ENCODE measurements at places on chromosomes 16 and 17.
A peak's percentile ranks its signal among the peaks of the same experiment; 100 is the strongest.

DNA sequence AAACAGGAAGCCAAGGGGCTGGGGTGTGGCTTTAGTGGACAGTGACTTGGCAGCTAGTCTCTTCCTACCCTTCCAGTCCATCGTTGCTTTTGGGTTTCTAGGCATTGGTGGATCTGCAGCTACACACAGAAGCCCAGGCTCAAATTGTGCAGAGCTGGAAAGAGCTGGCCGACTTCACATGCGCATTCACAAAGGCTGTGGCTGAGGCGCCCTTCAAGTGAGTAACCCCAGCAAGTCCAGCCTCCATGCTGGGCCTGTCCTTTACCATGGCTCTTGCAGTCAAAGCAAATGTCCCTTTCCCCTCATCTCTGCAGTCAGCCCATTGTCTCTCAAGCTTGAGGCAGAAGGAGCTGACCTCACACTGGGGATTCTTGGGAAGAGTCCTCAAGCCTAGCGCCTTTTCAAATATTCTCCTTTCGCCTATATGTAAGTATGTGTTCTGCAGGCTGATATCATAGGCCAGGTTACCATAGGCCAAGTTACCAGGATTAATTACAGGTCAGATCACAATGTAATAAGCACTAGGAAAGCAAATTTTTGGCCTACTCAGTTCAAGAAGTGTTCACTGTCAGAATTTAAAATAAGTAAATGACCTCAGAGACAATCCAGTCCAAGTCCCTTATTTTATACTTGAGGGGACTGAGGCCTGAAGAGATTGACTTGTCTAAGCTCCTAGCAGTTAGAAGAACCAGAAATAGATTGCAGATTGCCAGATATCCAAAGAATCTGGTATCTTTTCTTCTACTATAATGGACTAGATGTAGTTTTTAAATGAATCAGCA, 6.5 kb downstream of the EME1 start:
- no peak for DNase-seq

DNA sequence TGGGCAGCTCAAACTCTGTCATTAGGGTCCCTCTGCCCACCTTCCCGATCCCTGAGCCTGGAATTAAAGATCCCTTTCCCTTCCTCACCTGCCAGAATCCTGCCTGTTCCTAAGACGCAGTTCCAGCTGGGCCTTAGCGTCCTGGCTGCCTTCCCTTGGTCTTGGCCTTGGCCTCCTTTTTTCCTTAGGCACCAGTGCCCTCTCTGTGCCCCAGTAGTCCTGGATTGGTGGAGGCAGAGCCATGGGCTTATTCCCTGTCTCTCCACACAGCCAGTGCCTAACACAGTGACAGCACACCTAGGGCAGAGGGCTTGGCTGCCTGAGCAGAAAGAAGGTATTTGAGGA, 3.5 kb downstream of the TMEM132E start:
- no peak for DNase-seq

DNA sequence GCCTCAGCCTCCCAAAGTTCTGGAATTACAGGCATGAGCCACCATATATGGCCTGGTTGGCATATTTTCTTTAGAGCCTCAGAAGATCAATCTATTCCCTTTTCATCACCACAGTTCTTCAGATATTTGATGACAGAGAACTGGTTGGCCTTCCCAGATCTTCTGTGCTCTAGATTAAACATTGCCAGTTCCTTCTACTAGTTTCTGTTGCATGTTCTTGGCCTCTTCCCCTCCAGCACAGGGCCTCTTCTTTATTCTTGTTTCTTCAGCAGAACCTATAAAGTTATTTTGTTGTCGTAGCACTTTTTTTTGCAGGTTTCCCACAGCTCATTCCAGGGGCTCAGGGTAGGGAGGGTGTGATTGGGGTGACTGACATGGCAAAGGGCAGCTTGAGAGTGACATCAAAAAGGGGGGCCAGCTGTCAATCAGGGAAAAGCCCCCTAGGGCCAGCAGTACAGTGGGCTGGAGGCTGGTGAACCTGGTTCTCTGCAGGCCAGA, 9.3 kb downstream of the CHD9 start:
- no peak for DNase-seq

- DNase-seq = no peak
Observed at GRCh38 chr16:25066426-25066746, 45.2 kb upstream of the LCMT1 start.

DNA sequence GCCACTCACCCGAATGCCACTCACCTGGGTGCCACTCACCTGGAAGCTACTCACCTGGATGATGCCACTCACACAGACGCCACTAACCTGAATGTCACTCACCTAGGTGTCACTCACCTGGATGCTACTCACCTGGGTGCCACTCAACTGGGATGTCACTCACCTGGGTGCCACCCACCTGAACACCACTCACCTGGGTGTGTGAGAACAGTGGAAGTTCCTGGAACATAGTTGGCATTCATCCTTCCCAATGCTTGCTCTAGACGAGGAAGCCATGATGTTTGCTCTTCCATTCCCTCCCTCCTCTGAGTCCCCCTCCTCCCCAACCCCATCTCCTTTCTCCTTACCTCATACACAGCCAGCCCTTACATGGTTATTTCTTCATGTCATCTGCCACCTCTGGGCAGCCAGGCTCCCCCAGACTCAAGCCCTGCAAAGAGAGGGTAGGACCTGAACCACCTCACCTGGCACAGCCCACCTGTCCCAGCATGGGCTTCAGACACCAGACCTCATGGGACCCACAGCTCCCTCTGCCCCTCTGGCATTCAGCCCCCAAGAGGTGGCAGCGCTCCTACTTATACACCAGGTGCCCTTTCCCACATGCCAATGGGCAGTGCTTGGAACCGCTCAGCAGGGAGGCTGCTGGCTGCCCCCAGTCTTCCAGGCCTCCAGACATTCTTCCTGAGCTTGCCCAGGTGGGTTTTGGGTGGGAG, 171.8 kb upstream of the FOXF1 start:
- DNase-seq = no peak

DNA sequence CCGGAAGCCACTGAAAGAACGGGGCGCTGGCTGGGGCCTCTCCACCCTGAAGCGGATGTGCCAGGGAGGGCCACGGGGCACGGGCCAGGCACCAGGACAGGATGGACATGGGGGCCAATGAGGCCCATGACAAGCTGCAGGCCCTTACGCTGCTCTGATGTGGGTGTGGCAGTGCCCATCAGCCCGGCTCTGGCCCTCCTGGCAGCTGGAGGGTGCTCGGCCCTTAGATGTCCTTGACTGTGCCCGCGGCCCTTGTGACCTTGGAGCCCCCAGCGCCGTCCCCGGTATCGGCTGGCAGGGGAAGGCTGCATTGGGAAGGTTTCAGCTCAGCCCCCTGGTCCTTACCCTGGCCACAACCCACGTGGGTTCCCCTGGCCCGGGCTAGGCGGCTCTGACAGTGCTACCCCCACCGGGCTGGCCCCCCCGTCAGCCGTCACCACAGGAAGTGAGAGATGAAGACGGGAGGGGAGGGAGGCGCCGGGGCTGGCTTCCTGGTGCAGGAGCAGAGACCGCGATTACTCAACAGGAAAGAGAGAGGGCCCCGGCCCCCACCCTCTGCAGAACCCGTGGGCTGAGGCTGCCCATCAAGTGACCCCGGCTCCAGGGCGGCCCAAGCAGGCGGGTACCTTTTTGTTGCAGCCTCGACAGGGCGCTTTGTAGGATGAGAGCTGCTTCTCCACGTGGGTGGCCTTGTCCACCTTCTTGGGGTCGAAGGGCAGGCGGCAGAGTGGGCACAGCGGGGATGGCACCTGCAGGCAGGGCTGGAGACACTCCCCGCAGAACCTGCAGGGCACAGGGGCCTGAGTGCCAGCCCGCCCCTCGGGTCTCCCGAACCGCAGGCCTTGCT, 5.3 kb downstream of the RNF166 start:
- peak; percentile 89 for DNase-seq

DNA sequence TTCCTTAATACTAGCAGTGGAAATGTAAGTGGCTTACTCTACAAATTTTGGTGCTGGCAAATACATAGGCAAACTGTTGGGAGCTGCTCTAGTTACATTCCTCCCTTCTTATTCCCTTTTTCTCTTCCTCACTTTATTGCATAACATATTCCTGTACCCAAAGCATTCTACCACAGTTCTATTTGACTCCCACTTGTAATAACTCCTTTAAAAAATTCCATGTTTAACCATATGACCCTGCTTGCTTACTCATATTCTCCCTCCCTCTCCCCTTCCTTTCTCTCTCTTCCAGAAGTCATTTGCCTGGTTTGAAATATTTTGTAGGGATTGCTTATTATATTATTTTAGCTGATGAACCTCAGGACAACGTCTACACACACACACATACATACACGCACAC, 22.7 kb downstream of the NQO1 start:
- peak; percentile 90 for DNase-seq

- no peak for DNase-seq
Observed at GRCh38 chr16:49465661-49466528, 92.3 kb downstream of the C16orf78 start.

- peak; percentile 57 for DNase-seq
Observed at GRCh38 chr17:77555741-77556291, 402.7 kb upstream of the TNRC6C start.

DNA sequence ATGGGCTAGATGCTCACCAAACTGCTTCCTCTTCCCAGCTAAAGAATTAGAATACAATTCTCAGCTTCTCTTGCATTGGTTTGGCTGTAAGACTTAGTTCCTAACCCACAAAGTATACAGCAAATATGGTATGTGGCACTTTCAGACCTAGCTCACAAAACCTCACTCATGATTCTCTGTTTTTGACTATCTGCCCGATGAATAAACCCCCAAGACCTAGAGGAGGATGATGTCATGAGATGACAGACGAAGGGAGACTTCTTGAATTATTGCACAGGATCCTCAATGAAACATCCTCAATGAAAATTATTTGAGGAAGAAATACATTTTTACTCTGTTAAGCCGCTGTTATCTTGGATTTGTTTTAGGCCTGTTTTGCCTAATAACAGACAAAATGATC, 14.3 kb downstream of the CNOT1 start:
- DNase-seq = peak; percentile 62

DNA sequence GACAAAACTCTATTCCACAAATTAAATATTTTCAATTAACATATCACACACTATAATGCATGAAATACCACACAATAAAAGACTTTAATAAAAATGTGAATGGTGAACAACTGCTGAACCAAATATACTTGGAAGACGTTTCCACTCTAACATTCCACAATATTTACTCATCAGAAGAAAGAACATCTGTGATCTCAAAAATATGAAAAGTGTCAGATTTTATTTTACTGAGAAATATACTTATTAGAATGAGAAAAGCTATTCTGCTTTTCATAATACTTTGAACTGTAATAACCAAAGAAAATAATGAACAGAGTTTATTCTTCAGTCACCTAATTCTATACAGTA, 181.8 kb upstream of the AXIN2 start:
- DNase-seq = peak; percentile 31

DNA sequence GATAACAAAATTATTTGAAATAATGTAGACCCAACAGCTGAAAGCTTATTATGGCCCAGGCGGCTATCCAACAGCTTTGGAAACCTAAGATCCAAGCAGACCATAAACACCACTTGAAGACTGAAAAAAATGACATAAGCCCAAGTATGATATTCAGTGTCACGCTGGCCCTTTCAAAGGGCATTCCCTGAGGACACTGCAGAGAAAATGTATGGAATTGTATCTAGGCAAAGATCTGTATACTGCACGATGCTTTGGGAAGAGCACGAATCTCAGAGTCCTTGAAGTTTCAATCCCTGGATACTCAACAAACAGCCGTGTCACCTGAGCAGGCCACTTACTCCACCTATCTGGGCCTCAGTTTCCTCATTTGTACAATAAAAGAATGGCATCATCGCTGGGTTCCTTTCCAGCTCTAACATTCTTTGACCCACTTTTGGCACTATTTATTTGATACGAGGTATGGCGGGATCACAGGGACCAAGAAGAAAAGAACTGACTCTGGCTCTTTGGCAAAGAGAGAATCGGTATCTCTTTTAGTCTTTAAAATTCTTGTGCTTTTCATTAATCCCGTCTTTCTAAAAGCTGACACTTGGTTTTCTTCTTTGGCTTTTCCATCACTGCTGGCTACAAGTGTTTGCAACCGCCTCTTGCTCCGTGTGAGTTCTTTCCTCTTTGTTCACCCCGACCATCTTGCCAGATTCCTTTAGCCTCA, 1.2 kb downstream of the STAT5B start:
- peak; percentile 45 for DNase-seq

GRCh38 chr17:38510421-38511149, 82.3 kb downstream of the ARHGAP23 start:
- DNase-seq = no peak

GRCh38 chr16:81636298-81636993, 142.6 kb upstream of the PLCG2 start:
- peak; percentile 18 for DNase-seq

- no peak for DNase-seq
Observed at GRCh38 chr16:3727806-3728381, 10.6 kb upstream of the TRAP1 start.

DNA sequence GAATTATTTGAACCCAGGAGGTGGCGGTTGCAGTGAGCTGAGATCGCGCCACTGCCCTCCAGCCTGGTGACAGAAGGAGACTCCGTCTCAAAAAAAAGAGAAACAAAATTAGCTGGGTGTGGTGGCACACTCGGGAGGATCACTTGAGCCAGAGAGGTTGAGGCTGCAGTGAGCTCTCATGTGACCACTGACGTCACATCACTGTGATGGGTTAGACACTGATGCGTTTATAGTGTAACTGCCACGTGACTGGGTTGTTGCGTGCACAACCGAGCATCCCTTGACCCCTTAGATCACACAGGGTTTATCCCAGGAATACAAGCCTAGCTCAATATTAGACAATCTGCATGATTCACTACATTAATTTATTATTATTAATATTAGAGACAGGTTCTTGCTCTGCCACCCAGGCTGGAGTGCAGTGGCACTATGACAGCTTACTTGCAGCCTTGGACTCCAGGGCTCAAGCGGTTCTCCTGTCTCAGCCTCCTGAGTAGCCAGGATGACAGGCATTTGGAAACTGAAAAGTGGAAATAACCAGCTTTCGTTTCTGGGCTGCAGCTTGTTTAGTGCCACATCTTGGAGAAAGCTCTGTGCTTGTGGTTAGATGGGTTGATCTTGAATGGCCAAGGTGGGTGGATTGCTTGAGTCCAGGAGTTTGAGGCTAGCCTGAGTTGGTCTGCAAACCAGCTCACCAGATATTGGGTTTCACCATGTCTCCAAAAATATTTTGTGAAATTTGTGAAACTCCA, 26.4 kb upstream of the ABR start:
- no peak for DNase-seq

DNA sequence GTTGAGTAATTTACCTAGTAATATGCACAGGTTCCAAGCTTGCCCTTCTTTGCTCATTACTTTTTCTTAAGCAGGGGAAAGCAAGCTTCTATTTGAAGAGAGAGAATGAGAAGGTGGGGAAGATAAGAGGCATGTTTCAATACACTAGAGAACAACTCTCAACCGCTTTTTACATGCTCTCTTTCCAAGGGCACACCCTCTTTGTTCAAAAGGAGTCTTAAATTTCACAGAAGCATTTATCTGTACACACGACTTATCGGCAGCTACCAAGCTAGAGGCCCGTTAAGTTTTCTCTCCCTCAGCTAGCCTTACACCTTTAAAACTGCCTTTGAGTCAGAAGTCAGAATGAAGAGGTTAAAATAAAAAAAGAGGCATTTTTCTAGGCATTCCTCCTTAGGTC, 79.6 kb downstream of the STH start:
- no peak for DNase-seq

All from amniotic epithelial cell (primary cell).